Muscle of leg (tissue), 16 donors: ENCODE measurements at places on chromosomes 16 and 17. TPM values are rescaled to one million over a fixed set of nuclear protein-coding genes. Genes with fewer than 3 reads are reported as not detected.

DNA sequence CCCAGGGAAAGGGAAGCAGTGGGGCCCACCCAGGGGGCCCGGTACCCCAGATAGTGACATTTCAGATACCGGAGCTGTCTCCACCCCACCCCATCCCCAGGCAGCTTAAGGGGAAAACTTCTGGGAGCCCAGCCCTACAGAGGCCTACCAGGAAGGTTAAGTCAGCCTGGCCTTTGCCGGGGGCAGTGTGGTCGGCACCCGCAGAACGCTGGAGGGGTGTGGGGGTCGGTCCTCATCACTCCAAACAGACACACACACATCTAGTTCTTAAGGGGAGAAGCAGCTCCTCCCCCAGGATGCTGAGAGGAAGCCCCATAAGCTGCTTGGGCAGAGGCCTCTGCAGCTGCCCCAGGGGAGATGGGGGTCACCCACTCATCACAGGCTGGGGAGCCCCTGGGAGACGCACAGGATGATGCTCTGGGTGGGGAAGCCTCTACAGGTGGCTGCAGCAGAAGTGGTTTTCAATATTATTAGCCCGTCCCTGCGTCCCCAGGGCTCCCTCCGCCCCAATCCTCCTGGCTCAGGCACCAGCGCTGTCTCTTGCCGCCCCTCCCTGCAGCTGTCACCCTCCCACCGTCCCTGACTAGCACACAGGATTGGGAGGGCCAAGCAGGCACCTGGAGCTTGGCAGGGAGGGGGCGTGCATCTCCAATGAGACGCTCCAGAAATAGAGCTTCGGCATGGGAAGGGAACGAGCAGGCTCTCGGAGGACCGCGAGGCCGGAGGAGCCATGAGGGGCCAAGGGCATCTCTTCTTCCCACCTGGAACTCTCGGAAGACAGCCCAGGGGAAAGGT is 1.4 kb upstream of the ABR start:
- DNase-seq = no peak

- no peak for DNase-seq
Measured at GRCh38 chr16:88540346-88540977, 29.7 kb upstream of the ZC3H18 start.

DNA sequence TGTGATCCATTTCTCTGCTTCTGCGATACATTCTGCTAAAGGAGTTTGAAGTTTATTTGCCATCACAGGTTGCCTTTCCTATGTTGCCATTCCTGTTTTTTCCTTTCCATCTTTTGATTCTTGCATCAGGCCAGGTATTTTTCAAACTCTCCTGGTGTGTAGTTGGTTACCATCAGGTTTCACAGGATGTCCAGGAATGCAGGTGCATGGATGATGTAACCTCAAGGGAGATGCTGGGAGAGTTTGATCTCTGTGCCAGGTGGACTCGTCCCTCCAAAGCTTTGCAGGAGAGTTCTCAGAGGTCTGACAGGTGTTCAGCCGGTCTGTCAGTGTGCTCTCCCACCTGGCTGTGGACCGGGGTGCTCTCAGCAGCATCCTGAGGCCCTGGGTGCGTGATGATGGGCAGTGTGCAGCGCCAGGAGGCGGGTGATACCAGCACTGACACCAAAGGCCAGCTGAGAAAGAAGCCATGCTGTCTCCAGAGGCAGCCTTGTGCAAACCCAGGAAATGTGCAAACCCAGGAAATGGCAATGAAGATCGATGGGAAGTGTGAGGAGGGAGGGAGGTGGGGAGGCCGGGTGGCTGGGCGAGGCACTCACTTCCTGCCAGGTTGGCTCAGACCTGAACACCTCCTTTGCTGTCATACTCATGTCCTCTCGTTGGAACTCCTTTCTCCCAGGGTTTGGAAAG is 1.7 kb downstream of the ATP2C2 start:
- DNase-seq = no peak

GRCh38 chr17:65402513-65403496 is 158.6 kb downstream of the AXIN2 start:
- DNase-seq = peak; percentile 30

GRCh38 chr16:2804728-2805127 is 6.5 kb downstream of the PRSS41 start:
- no peak for DNase-seq

DNA sequence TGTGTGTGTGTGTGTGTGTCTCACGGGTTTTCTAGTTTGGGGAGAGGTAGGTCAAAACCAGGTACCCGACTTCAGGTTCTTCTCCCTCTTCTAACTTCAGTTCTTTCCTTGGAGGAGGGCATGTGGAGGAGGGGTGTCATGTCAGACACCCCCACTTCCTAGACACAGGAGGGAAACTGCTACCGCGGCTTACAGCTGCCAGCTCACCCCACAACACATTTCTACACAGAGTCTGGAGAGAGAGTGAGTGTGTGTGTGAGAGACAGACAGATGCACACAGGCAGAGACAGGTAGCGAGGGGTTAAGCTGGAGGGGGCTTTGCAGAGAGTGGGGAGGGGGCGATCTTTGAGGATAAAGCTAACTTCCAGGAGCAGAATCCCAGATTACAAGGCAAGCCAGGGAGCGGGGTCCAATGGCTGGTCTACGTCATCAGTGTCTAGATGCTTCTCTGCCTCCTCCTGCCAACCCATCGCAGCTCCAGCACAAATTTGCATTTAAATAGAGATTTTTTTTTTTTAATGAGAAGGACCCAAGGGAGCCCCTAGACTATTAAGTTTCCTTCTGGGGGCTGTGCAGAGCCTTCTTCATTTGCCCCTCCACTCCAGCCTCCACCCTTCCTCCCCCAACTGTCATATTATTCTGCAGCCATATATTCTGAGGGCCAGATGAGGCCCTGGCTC is 48.9 kb downstream of the MRM1 start:
- no peak for DNase-seq

- no peak for DNase-seq
Measured at GRCh38 chr17:28395426-28395825, 10.6 kb downstream of the SLC46A1 start.

DNA sequence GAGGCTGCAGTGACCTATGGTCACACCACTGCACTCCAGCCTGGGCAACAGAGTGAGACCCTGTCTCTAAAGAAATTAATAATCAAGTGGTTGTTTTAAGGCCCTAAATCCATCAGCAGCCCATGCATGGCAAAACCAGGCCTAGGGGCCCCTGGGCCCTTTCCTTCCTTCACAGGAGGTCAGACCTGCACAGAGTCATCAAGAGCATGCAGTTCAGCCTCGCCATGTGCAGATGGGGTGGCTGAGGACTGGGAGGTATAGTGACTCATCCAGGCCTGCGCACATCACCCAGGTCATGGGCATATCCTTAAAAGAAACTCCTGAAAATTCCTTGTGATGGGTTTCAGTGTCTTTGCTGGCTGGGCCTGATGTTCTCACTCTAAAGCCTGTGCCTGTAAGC is 72.4 kb upstream of the AMZ2 start:
- DNase-seq = no peak

DNA sequence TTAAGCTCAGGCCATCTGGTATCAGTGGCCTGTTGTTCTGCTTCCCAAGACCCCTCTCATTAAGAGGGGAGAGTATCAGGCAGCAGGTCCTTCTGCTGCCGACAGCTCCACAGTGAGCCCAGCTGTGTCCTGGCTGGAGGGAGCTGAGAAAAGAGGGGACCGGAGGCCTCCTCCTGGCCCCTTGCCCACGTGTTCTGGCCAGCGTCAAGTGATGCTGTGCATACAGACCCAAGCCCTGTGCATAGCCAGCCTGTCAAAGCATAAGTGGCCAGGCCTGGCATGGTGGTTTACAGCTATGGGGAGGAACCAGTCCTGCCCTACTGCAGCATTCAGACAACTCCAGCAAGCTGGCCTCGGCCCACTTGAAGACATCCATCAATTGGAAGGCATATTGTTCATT is 48.0 kb downstream of the ABCC6 start:
- DNase-seq = peak; percentile 47

DNA sequence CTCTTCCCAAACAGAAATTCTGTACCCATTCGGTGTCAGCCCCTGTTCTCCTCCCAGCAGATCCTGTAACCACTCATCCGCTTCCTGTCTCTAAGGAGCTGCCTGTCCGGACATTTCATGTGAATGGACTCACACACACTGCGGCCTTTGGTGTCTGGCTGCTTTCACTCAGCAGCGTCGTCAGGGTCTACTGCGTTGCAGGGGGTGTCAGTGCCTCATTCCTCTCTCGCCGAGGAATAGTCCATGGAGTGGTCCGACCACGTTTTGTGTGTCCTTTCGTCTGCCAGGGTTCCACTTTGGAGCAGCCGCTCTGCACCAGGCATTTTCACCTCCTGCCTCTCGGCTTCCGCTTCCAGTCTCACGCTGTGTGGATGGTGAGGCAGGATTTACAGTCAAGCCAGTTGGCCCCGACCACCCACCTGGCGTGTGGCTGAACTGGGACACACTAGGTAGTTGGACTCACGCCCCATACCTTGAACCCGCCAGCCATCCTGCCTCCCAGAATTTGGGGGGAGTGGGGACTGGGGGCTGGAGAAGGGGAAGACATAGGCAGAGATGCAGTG is 188.2 kb upstream of the CIBAR2 start:
- no peak for DNase-seq

DNA sequence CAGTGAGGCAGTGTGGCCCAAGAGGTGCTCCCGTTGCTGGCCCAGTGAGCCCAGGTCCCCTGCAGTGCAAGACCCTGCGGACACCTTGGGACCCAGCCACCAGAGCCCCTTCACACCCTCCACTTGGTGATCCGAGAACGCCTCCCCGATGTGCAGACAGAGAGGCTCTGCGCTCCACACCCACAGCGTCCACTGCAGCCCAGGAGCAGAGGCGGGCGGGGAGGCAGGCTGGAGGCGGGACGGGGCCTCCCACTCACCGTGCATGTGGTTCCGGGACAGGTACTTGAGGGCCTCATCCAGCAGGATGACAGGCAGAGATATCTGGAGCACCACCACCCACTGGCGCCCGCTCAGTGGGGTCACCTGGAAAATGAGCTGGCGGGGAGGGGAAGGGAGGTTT is 12.1 kb upstream of the P2RX1 start:
- DNase-seq = no peak

The SDR42E2 gene
- 0.07 TPM for polyA plus RNA-seq

The PHF23 gene
- 47.8 TPM for polyA plus RNA-seq
